ENCODE measurements at places on chromosomes 5 and 9.

GRCh38 chr5:133896873-133897272 lies 71.6 kb downstream of the C5orf15 start:
- DNase-seq: no peak

DNA sequence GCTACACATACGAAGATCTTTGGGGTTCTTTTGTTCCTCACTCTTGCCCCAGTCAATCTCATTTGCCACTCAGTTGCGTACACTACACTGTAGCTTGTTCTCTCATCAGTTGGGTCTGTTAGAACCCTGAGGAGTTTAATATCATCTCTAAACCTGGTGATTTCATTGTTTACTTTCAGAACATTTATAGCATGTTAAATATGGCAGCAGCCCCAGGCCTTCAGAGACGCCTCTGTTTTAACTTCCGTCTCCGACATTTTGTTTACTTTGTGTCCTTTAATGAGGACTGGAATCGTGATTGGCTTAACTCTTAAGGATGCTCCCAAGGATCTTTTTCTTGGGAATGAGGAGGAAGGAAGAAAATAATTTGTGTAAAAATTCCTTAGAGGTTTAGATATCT lies 510.1 kb downstream of the NR2F1-AS1 start:
- DNase-seq: no peak

- DNase-seq: no peak
These were observed 603.4 kb downstream of the PTPRD start for GRCh38 chr9:10009401-10009800.

DNA sequence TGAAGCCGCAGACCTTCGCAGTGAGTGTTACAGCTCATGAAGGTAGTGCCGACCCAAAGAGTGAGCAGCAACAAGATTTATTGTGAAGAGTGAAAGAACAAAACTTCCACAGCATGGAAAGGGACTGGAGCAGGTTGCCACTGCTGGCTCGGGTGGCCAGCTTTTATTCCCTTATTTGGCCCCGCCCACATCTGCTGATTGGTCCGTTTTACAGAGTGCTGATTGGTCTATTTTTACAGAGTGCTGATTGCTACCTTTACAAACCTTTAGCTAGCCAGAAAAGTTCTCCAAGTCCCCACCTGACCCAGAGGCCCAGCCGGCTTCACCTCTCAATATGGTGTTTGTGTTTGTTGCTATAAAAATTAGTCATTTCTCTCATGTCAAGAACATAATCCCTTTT lies 49.7 kb downstream of the RECK start:
- DNase-seq: no peak

DNA sequence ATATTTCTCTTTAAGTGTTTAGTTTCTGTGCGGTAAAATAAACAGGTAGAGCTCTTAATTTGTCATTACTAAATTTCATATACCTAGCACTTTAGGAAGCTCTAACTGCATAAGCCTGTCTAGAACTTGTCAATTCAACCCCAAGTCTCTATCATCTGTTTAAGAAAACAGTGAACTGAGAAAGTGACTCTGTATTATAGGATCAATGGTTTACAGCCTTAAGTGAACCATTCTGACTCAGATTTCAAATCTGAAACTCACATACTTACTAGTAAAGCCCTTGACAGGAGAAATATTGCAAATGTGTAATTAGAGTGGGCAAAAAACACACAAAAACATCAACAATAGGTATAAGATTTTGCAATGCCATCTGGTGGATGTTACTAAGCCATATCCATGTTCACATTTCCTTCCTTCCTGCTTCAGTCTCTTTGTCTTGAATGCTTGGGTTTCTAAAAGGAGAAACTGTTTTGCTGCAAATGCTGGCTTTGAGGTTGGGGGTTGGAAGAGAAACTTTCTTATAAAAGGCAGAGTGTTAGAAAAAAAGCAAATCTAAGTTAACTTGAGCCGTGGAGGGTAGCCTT lies 101.8 kb downstream of the DOCK8 start:
- DNase-seq: no peak

DNA sequence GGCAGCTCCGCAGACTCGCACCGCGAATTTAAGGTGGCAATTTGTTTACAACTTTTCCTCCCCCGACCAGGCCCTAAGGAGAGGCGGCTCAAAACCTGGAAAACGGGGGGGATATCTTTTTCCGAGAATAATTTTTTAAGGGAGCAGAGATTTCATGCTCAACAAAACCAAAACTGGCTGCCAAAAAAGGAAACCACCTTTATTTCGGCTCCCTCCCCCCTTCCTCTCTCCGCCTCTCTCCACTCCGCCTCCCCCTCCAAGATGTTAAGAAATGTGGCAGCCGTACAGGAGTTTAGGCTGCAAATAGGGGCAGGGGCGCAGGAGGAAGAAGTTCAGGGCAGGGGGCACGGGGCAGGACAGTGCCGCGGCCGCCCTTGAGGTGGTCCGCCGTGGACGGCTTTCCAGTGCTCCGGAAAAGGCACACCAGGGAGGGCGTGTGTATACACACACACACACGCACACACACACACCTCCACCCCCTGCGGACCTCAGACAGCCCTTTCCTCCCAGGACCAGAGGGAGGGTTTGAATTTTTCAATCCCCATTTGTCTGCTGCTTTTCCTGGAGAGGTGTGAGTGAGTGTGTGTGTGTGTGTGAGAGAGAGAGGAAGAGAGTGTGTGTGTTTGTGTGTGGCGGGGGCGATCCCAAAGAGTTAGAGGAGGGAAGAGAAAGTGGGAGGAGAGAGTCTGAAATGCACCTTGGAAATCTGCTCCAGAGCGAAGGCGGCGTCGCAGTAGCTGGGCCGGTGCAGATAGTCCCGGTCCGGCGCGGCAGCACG lies 9.1 kb downstream of the PTCH1 start:
- DNase-seq: peak; percentile 67

DNA sequence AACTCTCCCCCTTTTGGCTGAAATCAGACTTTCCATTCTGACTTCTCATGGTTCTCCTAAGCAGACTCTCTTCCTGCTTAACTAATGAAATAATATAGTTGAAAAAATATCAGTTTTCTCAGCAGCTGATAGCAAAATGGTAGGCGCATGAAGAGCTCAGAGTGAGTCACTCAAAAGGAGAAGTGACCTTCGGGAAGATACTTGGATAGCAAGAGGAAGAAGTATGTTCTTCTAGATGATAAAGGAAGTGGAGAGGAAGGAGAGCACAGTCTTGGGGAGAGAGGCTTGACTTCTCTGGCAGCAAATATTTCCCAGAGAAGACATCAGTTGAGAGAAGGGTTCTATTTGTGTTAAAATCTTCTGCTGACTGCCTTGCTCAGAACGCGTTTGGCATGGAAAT lies 101.5 kb downstream of the TAF11L14 start:
- no peak for DNase-seq

DNA sequence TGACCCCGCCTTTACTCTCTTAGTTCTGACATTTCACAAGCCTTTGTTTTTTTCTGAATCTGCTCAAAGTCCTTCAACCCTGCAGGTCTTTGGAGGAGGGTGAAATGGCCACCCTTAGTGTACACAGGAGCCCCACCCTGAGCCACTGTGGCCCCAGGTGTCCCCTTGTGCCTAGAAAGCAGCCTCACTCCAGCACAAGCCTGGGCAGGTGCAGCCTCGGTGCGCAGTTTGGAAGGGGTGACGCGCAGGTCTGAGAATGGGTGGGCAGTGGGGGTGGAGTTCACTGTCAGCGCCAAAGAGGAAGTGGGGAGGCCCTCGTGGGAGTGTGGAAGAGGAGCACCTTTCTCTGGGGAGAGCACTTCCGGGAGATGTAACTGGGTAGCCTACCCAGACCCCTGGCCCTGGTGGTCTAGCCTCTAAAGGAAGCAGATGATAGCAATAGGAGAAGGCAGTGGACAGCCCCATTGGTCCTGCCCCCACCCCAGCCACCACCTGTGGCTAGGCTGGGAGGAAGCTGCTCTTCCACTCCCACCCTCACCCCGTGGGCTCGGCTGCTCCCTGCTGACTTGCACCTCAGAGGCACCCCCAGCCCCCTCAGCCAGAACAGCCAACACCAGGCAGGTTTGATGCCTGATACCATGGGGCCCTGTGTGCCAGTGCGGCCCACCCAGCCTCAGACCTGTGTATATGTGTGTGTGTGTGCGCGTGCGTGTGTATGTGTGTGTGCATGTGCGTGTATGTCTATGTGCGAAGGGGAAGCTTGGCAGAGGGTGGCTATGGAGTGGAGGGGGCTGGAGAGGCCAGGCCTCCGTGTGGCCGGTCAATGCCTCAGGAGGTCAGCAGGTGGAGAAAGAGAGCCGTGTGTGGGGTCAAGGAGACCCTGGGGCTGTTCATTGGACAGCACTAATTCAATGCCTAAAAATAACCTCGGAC lies 16.8 kb upstream of the DAB2IP start:
- DNase-seq: no peak

GRCh38 chr5:143176048-143176447 lies 227.4 kb downstream of the NR3C1 start:
- no peak for DNase-seq

DNA sequence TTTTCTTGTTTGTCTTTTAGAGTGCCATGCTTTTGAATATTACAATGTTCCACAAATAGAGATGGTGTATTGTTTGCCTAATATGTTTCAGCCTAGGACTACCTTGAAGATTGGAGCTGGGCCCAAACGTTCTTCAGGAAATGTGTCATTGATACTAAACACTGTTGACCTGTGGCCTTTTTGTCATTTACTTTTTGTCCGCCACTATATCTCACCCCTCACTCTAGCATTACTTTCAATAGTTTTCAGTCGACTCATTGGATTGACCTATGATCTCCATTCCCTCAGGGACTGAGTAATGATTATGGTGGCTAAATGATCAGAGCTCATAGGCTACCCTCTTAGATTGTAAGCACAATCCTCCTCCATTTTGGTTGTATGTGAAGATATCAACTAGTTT lies 115.8 kb downstream of the NUDT12 start:
- no peak for DNase-seq

DNA sequence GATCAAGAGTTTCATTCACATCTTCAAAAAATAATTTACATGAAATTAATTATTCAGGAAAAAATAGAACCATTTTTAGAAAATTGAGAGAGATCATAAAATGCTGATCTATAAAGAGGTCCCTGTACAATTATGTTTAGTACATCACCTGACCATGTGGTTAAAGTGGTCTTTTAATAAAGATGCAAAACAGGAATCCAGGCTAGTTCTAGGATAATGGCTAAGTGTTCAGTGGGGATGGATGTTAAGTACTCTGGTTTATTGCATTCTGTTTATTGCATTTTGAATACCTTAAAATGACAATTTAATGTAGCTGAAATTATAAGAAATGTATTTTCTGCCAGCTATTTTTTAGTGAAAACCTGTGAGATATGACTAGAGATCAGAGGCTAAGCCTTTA lies 72.0 kb upstream of the SMC2 start:
- DNase-seq: no peak

GRCh38 chr9:20658677-20659473 lies 25.2 kb upstream of the FOCAD start:
- DNase-seq: no peak

- no peak for DNase-seq
These were observed 29.2 kb downstream of the IZUMO3 start for GRCh38 chr9:24516463-24516862.

DNA sequence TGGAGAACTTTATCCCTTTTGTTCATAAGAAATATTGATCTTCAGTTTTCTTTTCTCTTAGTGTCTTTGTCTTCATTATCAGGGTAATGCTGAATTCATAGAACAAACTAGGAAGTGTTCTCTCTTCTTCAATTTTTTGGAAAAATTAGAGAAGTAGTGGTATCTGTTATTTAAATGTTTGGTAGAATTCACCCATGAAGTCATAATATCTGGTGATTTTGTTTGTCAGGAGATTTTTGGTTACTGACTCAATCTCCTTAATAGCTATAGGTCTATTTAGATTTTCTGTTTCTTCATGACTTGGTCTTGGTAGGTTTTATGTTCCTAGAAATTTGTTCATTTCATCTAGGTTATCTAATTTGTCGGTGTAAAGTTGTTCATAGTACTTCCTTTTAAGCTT lies 45.4 kb upstream of the STARD4 start:
- no peak for DNase-seq

DNA sequence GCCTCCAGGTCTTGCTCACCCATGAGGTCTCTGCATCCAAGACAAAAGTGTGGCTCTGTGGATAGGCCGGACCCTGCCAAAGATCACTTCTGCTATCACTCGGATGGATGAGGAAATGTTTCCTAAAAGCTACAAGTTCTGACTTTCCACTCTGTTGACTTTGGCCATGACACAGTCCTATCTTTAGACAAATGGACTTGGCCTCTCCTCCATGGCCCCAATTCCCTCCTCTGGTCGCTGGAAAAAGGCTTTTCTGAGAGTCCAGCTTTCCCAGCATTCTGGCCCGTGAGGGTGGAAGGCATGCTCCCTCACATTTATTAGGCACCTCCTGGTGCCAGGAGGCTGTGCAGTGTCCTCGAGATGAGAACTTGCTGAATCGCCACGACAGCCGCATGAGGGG lies 83.1 kb downstream of the COL27A1 start:
- no peak for DNase-seq

GRCh38 chr9:13279284-13280141 lies at the start of gene MPDZ:
MPDZ (minus strand) TSS chr9:13279692; CDS start chr9:13250315, 29,377 bp downstream.
- DNase-seq: peak; percentile 63

DNA sequence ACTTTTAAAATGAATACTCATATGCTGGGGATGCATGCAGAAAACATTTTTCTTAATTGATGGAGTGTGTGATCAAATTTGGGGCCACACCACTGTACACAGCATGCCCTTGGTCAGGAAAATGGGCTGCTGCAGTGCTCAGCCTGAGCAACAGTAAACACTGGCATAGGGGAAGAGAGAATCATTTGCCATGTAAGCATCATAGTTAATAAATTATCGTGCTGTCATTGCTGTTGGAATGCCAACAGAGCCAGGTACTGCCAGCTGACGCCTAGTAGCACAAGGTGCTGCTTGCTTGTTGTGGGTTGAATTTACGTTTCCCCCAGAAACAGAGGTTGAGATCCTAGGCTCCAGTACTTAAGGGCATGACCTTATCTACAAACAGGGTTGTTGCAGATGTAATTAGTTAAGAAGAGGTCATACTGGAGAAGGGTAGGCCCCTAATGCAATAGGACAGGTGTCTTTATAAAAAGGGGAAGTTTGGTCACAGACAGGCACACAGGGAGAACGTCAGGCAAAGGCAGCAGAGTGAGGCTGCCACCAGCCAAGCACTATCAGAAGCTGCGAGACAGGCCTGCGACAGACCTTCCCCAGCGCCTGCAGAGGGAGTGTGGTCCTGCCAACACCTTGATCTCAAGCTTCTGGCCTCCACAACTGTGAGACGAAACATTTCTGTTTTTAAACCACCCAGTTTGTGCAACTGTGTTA lies 25.3 kb downstream of the DAP start:
- DNase-seq: no peak

GRCh38 chr5:181222630-181223057 lies 437 bp upstream of the TRIM41 start:
- no peak for DNase-seq
